ENCODE measurements at places on chromosomes 5 and 9.

- DNase-seq: no peak
Observed at GRCh38 chr9:36163786-36164170, 5.4 kb upstream of the CCIN start.

DNA sequence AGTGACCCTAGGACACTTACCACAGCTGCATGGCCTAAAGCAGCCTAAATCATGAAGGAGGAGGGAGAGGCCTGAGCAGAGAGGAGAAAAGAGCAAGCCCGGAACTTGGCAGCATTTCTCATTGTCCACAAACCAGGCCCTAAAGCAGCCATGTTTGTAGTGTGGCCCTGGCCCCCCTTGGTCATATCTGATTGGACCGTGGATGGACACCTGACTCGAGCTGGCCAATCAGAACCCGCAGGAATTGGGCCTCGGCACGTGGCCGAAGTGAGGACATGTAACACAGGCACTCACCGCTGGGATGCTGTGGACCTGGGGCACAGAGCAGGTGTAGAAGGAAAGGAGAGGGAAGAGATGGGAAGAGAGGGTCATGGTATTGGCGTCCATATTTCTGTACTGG is 56.9 kb downstream of the ASS1 start:
- no peak for DNase-seq

- no peak for DNase-seq
Observed at GRCh38 chr5:59420596-59420995, 472.9 kb downstream of the PDE4D start.

DNA sequence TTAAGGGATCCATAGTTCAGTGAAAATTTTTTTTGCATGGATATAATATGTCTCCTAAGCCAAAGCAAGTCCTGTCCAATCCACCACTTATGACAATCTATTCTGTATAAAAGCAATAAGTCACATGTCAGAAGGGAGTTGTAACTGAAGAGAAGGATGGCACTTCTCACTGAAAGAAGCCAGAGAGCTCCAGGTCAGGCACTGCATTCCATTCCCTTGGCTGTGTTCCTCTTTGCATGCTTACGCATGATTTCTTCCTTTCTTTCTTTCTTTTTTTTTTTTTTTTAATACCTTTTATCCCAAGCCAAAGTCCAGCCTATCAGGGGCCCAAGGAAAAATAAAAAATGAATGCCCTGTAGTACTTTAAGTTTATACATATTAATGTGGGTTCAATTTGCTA is 39.8 kb downstream of the MAMDC2 start:
- no peak for DNase-seq

DNA sequence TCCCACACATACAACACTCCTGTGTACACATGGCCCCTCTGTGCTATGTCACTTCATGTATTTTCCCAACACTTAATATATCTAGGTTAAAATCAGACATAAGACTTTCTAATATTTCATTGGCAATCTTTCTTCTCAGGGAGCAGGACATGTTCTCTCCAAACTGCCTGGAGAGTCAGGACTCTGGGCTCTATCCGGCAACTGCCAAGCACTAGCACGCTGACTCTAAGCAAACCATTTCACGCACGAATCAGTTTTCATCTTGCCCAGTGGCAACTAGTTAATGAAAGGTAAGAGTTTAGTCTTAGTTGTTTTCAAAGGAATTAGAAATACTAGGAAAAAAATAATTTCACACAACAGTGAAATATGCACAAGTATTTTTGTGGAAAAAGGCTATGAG is 124.8 kb downstream of the NFIB start:
- no peak for DNase-seq

- no peak for DNase-seq
Observed at GRCh38 chr9:93918061-93918460, 37.1 kb downstream of the BARX1 start.

DNA sequence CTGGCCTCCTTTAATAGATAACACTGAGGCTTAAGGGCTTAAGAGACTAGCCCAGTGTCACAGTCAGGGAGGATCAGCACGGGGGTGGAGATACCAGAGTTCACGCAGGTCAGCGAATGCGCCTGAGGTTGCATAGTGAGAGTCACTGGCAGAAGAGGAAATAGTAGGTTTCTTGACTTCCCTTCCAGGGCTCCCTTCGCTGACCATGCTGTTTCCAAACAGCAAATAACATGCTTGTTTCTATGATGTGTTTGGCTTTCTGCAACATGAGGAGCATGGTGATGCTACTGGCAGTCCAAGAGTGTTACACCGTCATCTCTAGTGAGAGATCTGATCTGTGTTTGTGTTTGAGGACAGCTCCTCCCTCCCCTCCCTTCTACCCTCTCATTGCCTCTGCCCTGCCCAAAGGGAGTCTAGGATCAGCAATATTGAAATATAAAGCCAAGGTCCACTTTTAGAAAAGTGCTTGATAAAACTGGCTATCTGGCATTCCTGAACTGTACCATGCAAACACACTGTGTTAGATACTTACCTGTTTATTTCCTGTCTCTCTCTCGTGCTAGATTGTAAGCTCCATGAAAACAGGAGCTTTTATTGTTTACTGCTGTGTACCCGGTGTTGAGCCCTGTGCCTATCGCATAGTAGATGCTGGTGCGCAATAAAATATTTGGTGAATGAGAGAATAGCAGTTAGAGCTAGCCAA is 12.3 kb downstream of the TLE4 start:
- peak; percentile 17 for DNase-seq

DNA sequence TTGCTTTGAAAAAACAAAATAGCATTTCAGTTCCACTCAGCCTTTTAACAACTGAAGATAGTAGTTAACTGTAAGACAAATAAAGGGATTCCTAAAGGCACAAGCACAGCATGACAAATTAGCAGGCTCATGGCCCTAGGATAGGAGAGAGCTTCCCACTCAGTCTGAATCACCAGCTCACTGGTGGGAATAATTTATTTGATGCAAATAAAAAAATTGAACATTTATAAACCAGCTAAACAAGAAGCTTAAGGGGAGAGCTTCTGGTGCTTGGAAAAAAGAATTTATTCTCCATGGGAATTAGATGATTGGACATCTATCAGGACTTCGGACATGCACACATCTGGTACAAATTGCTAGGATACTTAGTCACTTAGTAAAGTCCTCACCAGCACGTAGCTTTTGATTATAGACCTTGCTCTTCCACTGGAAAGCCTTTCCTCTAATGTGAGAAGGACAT is 294.1 kb upstream of the TNC start:
- no peak for DNase-seq

DNA sequence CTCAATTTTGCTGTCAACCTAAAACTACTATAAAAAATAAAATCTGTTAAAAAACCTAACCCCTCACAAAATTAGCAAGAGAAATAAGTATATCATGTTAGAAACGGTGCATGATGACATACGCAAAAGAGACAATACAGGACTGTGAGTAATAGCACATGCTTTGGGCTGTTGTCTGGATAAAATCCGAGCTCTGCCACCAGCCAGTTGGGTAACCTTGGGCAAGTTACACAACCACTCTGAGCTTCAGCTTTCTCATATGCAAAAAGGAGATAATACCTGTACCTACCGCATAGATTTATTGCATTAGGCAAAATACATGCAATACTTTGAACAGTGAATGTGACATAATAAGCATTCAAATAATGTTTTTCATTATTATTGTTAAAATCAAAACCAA is 481.7 kb downstream of the TLE1 start:
- DNase-seq: no peak

GRCh38 chr9:114205171-114206015 is 50.1 kb downstream of the COL27A1 start:
- no peak for DNase-seq

DNA sequence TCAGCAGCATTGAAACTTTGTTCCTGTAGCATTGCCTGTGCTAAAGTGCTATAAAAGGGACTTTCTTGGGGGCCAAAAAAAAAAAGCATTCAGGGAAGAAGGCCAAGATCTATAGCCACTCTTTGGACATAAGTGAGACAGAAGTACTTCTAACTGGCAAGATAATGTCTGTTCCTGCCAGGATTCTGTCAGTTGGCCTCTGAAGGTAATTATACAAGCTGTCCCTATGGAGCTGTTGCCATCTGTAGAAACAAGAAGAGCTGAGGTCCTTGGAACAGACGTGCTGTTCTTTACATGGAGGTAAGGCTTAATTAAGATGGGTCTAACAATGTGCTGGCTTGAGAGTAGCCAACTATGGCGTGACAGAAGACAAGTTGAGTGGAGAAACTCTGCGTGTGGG is 9.7 kb downstream of the KIF20A start:
- no peak for DNase-seq

DNA sequence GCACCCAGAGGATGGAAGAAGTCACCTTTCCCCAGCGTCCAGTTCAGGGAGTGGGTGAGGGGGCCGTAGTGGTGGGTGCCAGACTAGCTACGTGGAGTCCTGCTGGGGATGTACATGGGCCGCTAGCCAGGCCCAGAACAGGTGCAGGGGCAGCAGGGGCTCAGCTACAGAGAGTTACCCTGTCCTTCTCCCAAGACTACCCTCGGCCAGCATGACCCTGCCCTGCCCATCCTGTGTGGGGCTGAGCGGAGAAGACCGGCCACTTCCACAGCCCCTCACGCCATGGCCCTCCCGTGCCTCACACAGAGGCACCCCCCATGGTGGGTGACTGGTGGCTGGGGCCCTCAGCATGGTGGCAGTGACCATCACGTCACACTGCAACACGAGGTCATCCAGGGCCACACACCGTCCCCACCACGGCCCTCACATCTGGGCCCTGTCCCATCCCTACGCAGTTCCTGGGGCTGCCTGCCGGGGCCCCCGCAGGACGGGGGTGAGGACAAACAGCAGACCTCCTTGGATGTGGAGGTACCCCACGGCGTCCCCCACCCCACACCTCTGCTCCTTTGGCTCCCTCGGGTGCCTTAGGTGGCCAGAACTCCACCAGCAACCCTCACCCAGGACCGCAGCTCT is 977 bp upstream of the DPP7 start:
- no peak for DNase-seq
